ENCODE measurements at places on chromosomes 4 and X.
A peak's percentile ranks its signal among the peaks of the same experiment; 100 is the strongest.

DNA sequence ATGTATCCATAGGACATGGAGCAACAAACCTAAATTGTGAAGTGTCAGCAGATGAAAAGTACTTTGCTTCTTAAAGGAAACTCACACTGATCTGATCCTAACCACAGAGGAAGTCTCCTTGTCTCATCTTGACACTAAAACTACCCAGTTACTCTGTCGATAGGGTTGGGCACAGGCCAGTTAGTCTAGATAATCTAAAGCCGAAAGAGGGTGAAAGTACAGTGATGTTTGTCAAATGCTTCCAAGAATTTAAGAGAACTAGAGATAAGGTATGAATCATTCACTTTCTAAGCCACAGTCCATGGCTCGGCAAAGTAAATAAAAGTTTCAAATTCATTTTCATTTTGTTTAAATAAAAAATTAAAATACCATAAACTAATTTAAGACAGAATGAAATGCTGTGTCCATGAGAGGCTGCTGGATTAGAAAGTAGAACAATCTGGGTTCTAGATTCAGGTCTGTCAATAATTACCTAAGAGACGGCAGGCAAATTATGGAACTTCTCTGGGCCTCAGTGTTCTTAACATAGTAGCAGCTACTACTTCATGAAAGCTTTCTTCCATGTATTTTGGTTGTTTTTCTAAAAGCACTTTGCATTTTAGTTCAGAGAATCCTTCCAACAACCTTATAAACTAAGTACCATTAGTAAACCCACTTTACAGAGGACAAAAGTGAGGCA is 176.7 kb downstream of the LDB2 start:
- H3K27me3 ChIP-seq, result peaks cover 2% of the 10 kb centered on the region
- no peak overlapping the region for H3K27ac ChIP-seq
- H3K4me3 ChIP-seq, result no peak overlapping the region
- H3K36me3 ChIP-seq, result no peaks in the 10 kb centered on the region

GRCh38 chr4:168654104-168654847 is 157.4 kb downstream of the PALLD start:
- no peak for DNase-seq
- no peak overlapping the region for H3K4me3 ChIP-seq
- no peaks in the 10 kb centered on the region for H3K36me3 ChIP-seq
- H3K27me3 ChIP-seq, result no peaks in the 10 kb centered on the region
- H3K27ac ChIP-seq, result no peak overlapping the region
- H3K4me1 ChIP-seq, result peaks cover 46% of the 10 kb centered on the region

DNA sequence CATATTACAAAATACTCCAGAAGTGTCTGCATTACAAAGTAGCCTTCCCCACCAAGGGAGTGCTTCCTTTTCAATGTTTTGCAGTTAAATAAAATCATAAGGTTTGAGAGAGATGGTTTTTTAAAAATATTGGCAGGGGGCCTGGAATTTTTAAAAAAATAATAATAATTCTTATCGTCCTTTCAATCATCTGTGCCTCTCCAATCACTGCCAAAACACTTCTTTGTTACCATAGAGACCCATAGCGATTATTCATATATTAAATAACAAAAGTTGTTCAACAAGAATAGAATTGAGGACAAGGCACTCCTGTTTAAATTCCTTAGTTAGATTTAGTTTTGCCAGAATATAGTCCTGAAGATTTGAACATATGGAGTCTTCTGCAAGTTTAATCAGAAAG is 203.1 kb downstream of the FAT4 start:
- no peaks in the 10 kb centered on the region for H3K36me3 ChIP-seq
- H3K27me3 ChIP-seq, result no peaks in the 10 kb centered on the region
- DNase-seq, result no peak
- H3K4me3 ChIP-seq, result no peak overlapping the region

GRCh38 chr4:40264497-40264896 is 67.7 kb downstream of the RHOH start:
- peaks cover 3% of the 10 kb centered on the region for H3K4me1 ChIP-seq
- peaks cover under 1% of the 10 kb centered on the region for H3K27me3 ChIP-seq
- H3K27ac ChIP-seq, result no peak overlapping the region
- no peak for DNase-seq
- H3K36me3 ChIP-seq, result no peaks in the 10 kb centered on the region
- no peak overlapping the region for H3K4me3 ChIP-seq

GRCh38 chr4:179478608-179479007 is 2036.4 kb upstream of the AGA start:
- H3K36me3 ChIP-seq, result no peaks in the 10 kb centered on the region
- peaks cover 4% of the 10 kb centered on the region for H3K27me3 ChIP-seq
- no peak overlapping the region for H3K4me3 ChIP-seq
- no peak overlapping the region for H3K27ac ChIP-seq
- no peaks in the 10 kb centered on the region for H3K4me1 ChIP-seq

- no peak overlapping the region for H3K27ac ChIP-seq
- no peaks in the 10 kb centered on the region for H3K4me1 ChIP-seq
- H3K27me3 ChIP-seq, result no peaks in the 10 kb centered on the region
- no peaks in the 10 kb centered on the region for H3K36me3 ChIP-seq
Measured at GRCh38 chr4:37068580-37068979, 176.0 kb upstream of the NWD2 start.

DNA sequence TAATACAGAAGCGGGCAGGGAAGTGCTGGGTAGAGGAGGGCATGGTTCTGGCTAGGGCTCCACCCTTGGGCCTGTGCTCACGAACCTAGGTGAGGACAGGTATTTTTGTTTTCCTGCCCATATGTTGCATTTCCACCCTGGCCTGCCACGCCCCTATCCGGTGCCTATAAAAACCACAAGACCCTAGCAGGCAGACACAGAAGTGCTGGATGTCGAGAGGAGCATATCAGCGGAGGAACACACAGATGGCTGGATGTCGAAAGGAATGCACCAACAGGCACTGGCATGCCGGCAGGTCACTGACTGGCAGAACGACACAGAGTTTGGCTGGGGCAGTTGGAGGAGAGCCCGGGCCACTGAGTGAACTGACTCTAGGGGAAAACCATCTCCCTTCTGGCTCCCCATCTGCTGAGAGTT is 316.6 kb upstream of the BOD1L1 start:
- H3K36me3 ChIP-seq, result no peaks in the 10 kb centered on the region
- H3K27ac ChIP-seq, result no peak overlapping the region
- H3K4me3 ChIP-seq, result no peak overlapping the region
- no peaks in the 10 kb centered on the region for H3K4me1 ChIP-seq
- no peaks in the 10 kb centered on the region for H3K27me3 ChIP-seq

GRCh38 chr4:60729194-60729593 is 470.9 kb upstream of the ADGRL3 start:
- no peaks in the 10 kb centered on the region for H3K36me3 ChIP-seq
- H3K4me1 ChIP-seq, result no peaks in the 10 kb centered on the region
- H3K4me3 ChIP-seq, result no peak overlapping the region
- no peak overlapping the region for H3K27ac ChIP-seq

GRCh38 chr4:133624744-133625143 is 475.6 kb downstream of the PCDH10 start:
- H3K4me3 ChIP-seq, result no peak overlapping the region
- no peaks in the 10 kb centered on the region for H3K36me3 ChIP-seq
- DNase-seq, result no peak
- H3K27me3 ChIP-seq, result no peaks in the 10 kb centered on the region
- H3K4me1 ChIP-seq, result peaks cover 6% of the 10 kb centered on the region

GRCh38 chr4:110733901-110734300 is 111.0 kb upstream of the PITX2 start:
- peaks cover 2% of the 10 kb centered on the region for H3K27me3 ChIP-seq
- no peaks in the 10 kb centered on the region for H3K36me3 ChIP-seq
- H3K4me3 ChIP-seq, result no peak overlapping the region
- no peak overlapping the region for H3K27ac ChIP-seq

DNA sequence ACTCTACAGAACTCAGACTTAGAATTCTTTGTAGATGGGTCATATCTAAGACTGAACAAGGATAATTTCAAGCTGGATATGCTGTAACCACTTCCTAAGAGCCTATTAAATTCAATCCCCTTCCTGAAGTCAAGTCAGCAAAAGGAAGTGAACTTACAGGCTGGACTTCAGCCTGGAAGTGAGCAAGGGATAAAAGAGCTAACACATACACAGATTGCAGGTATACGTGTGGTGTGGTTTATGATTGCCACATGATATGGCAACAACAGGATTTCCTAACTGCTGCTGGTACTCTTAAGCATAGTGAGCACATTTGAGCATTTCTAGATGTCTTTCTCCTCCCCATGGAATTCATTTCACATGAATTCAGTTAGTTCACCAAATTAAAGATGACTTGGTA is 38.2 kb upstream of the UXT start:
- DNase-seq, result no peak
- no peaks in the 10 kb centered on the region for H3K36me3 ChIP-seq
- H3K27me3 ChIP-seq, result no peaks in the 10 kb centered on the region
- no peaks in the 10 kb centered on the region for H3K4me1 ChIP-seq
- no peak overlapping the region for H3K27ac ChIP-seq
- no peak overlapping the region for H3K4me3 ChIP-seq

- H3K27ac ChIP-seq, result no peak overlapping the region
- peaks cover 2% of the 10 kb centered on the region for H3K27me3 ChIP-seq
- no peak overlapping the region for H3K4me3 ChIP-seq
- no peaks in the 10 kb centered on the region for H3K36me3 ChIP-seq
- no peak for DNase-seq
Measured at GRCh38 chr4:187615972-187616371, 379.6 kb upstream of the ZFP42 start.

DNA sequence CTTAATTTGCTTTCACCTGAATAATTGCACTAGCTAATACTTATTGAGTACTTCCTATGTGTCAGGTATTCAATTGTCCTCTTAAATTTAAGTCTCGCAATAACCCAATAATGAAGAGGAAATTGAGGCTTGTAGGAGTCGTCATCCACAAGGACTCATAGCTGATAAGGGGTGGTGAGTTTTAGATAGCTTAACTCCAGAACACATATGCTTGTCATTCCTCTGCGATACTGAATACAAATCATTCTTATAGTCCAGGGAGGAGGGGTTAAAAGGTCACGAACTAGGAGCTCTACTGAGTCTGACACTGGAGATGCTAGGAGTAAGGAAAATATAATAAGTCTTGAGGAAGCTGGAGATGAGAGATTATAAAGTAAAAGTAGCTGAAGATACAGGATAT is 1.4 kb upstream of the PACRGL start:
- DNase-seq, result no peak
- H3K36me3 ChIP-seq, result no peaks in the 10 kb centered on the region
- H3K4me1 ChIP-seq, result peaks cover 7% of the 10 kb centered on the region
- H3K27ac ChIP-seq, result peak overlapping the region; percentile 60
- H3K27me3 ChIP-seq, result peaks cover 2% of the 10 kb centered on the region

- H3K27me3 ChIP-seq, result peaks cover 7% of the 10 kb centered on the region
- no peak overlapping the region for H3K27ac ChIP-seq
- H3K4me3 ChIP-seq, result no peak overlapping the region
- H3K4me1 ChIP-seq, result peaks cover 4% of the 10 kb centered on the region
Measured at GRCh38 chr4:76896048-76896447, 1.9 kb downstream of the SOWAHB start.

GRCh38 chr4:169399976-169400767 is 129.4 kb upstream of the SH3RF1 start:
- no peak overlapping the region for H3K27ac ChIP-seq
- no peak overlapping the region for H3K4me3 ChIP-seq
- no peak for DNase-seq
- H3K36me3 ChIP-seq, result no peaks in the 10 kb centered on the region
- H3K4me1 ChIP-seq, result peaks cover 2% of the 10 kb centered on the region

DNA sequence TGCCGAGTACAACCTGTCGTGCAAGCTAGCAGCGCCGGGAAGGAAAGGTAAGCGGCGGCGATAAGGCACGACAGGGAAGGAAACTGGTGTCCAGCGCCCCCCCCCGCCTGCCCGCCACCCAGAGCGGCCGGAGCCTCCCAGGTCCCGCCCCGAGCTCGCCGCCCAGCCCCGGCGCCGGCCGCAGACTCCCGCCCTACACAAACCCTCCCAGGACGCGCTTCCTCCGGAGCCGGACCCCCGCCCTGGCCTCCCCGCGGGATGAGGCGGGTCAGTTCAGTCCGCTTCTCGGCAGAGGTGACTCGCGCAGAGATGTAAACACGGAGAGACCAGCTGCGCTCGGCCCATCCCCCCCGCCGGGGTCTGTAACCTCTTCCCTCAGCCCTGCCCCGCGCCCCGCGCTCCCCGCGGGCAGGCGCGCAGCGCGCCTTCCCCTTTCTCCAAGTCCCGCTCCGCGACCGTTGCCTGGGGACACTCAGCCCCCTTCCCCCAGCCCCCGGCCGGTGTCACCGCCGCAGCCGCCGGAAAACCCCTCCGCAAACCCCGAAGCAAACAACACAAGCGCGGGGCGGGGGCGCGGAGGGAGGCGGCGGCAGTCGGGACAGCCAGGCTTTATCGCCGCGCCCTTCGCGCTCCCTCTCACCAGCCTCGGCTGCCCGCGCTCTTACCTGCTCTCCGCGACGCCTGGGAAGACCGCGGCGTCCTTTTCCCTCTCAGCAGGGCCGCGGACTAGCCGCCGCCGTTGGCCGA is 543 bp downstream of the ELF2 start:
- peak overlapping the region; percentile 99 for H3K4me3 ChIP-seq
- peak overlapping the region; percentile 93 for H3K27ac ChIP-seq
- H3K27me3 ChIP-seq, result peaks cover 14% of the 10 kb centered on the region
- peak; percentile 86 for DNase-seq

GRCh38 chr4:98232202-98232601 is 29.0 kb upstream of the RAP1GDS1 start:
- no peak overlapping the region for H3K27ac ChIP-seq
- no peak for DNase-seq
- no peaks in the 10 kb centered on the region for H3K27me3 ChIP-seq
- H3K36me3 ChIP-seq, result no peaks in the 10 kb centered on the region

- no peaks in the 10 kb centered on the region for H3K36me3 ChIP-seq
- no peak for DNase-seq
- H3K27me3 ChIP-seq, result no peaks in the 10 kb centered on the region
- no peak overlapping the region for H3K4me3 ChIP-seq
Measured at GRCh38 chr4:13514722-13515121, 29.6 kb downstream of the NKX3-2 start.

DNA sequence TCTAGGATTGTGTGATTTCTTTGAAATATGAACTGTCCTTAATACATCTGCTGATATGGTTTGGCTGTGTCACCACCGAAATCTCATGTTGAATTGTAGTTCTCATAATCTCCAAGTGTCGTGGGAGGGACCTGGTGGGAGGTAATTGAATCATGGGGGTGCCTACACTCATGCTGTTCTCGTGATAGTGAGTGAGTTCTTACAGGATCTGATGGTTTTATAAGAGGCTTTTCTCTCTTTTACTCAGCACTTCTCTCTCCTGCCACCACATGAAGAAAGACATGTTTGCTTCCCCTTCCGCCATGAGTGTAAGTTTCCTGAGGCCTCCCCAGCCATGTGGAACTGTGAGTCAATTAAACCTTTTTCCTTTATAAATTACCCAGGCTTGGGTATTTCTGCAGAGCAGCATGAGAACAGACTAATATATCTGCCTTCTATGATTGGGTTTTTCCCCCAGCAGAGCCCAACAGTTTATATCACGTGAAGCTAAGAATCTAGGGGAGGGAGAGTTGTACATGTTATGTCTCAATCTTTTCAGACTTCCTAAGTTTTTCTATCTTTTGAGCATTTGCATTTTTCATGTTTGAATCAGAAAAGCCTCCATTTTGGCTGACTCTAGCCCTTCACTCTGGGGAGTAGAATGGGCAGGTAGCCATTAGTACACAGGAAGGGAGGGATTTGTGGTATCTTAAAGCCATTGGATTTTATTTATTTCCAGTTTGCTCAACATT is 58.9 kb downstream of the PLAC1 start:
- no peaks in the 10 kb centered on the region for H3K4me1 ChIP-seq
- H3K36me3 ChIP-seq, result no peaks in the 10 kb centered on the region
- H3K27ac ChIP-seq, result no peak overlapping the region
- H3K27me3 ChIP-seq, result no peaks in the 10 kb centered on the region
